ENCODE measurements at places on chromosomes 6 and 20. TPM values are rescaled to one million over a fixed set of nuclear protein-coding genes. Genes with fewer than 3 reads are reported as not detected.

NHLRC1 gene
- total RNA-seq = 2.3 TPM

DNA sequence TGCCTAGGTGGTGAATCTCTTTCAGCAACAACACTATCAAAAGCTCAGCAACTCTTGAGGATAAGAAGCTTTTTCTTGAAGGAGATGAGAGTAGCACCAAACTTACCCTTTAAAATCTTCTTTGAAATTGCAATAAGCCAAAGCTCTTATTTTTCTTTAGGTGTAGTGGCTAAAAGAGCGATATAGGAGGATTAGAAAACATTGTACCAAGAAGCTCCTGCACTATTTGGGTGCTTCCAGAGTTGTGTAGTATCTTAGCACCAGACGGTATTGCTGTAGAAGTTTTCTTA, 1.2 kb downstream of the FUT9 start:
- no peak for DNase-seq

DNA sequence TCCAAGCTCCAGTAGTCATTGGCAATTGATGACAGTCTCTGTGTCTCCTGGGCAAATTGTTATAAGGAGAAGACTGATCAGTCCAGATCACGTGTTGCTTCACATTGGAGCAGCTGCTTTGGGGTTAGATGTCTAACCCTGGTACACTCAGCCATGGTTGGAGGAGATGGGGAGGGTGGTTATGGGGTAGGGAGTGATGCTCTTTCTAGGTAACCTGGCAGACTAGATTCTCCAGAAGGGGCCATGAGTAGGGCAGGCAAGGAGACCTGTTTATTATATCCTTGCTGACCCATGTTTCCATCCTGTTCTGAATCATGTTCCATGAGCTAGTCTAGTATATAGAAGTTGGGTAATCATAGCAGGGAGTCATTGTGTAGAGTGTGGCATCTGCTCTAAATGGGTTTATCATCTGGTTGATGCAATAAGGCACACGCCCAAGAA, 50.8 kb upstream of the BACH2 start:
- DNase-seq = no peak

RBPJL gene
- not detected for total RNA-seq

DNA sequence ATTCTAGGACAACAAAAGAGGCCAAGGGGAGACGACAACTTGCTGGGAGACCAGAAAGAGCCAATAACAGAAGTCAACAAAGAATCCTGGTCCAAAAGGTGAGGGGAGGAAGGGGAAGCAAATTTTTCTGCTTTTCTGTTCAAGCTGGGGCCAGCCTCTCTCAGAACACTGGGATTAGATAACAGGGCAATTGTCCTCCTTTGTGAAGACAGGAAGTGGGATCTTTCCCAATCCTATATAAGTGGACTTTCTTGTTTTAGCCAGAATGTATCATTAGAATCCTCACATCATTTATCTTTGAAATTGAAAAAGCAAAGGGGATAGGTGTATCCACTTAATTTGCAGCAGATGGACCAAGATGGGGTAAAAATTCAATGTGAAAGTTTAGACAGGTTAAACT, 101.2 kb upstream of the COL21A1 start:
- DNase-seq = no peak

GRCh38 chr6:47004463-47004862, 37.7 kb downstream of the ADGRF1 start:
- DNase-seq = no peak

GRCh38 chr6:121236984-121237383, 97.3 kb downstream of the TBC1D32 start:
- no peak for DNase-seq

HLA-DMA gene
- 22.1 TPM for total RNA-seq

GRCh38 chr6:98292810-98293209, 541.6 kb upstream of the POU3F2 start:
- no peak for DNase-seq

DNA sequence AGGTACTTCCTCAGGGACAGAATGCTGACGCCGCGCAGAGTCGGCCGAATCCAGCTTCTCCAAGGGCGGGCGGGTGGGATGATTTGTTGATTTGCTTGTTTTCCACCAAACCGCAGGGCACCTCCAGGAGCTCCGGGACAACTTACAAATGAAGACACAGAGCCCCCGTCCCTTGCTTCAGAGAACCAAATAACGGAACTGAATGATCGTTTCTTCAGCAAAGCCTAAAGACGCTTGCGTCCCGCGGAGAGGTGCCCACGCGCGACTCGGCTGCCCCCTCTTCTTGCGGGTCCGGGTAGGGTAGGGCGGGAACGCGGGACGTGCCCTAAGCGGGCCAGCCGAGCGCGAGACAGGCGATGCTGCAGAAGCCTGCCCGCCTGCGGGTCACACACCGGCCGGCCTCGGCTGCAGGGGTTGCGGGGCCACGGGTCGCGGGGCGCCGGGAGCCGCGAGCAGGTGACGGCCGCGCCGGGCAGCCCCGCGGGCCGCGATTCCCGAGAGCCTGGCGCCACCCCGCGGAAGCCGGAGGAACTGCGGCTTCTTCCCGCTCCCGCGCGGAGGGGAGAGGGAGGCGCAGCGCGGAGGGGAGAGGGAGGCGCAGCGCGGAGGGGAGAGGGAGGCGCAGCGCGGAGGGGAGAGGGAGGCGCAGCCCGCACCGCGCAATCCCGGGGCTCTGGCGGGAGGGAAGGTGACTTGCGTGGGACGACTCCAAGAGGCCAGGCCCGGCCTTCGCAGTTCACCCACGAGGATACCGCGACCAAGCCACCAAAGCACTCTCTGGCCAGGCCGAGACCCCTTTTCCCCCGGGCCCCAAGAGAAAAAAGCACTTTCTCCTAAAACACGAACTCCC, 7.7 kb upstream of the FOXF2 start:
- DNase-seq = peak; percentile 61

TRIM40 gene
- 30.7 TPM for total RNA-seq

HLA-DQA1 gene
- 5.1 TPM for total RNA-seq

- no peak for DNase-seq
Observed at GRCh38 chr6:91694016-91694654, 1107.3 kb upstream of the MAP3K7 start.

GRM1 gene
- total RNA-seq = not detected

GRCh38 chr20:22802296-22802695, 217.9 kb upstream of the FOXA2 start:
- DNase-seq = no peak

STK4 gene
- total RNA-seq = 26.8 TPM

NRN1 gene
- 2.1 TPM for total RNA-seq

PHACTR2 gene
- total RNA-seq = 50.3 TPM

DNA sequence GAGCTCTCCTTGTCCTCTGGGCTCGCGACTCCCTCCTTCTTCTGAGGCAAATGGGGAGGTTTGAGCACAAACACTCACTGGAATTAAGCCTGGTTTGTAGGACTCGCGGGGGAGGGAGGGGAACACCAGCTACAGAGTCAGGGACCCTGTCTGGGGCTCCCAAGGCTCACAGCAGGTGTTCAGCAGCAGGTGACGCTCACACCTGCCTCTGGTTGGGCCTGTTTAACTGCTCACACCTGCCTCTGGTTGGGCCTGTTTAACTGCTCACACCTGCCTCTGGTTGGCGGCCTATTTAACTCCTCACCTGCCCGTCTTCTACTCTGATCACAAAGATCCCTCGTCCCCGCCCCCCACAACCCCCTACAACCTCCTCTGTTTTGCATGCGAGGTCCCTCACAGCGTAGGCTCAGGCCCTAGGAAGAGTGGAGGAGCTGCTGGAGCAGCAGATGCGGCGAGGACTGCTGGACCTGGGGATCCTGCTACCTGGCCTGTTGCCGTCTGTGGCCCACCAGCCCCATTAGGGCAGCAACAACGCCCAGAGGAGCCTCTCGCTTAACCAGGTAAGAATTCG, 181.9 kb downstream of the ERMARD start:
- DNase-seq = peak; percentile 32

- DNase-seq = peak; percentile 4
Observed at GRCh38 chr6:75932067-75932466, 140.4 kb downstream of the IMPG1 start.

DNA sequence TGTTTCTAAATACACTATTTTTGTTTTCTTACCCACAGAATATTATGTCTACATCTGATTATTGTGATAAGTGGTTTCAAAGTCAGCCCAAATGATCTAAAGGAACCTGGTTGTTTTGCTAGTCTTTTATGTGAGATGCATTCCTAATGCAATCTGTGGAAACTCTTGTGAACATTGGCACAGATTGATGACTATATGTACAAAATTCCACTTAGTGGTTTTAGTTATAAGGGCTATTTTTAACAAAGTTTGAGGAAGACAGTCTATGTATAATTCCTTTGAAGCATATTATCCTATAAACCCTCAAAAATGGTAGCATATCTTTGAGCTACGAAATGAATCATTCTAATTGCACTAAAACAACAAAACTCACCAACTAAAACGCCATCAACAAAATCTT, 140.9 kb downstream of the GRIK2 start:
- no peak for DNase-seq

DNA sequence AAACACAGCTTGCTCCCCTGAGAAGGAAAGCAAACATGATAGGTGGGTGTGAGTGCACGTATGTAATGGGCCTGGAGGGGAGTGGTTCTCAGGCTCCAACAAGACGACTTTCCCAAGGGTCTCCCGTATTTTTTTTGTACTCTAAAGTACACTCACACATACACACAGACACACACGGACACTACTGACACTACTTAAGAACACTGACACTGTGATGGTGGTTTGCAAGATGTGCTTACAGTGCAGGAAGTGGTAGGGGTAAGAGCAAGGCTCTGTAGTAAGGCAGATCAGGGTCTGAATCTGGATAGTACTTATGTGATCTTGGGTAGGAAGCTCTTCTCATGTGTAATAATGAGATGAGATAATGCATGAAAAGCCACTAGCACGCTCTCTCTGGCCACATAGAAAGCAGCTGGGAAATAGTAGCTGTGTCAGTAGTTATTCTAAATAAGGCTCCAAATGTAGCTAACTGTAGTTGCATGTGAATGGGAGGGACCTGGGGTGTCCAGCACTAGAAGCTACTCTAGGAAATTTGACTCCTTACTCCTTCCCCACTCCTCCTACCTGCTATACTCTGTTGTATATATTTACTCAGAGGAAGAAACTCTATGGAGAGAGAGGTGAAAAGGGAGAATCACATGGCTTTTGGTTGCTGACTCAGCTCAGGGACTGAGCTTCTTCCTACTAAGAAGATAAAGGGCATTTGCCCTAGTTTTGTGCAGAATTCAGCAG, 8.4 kb upstream of the ZBTB24 start:
- DNase-seq = no peak

DNA sequence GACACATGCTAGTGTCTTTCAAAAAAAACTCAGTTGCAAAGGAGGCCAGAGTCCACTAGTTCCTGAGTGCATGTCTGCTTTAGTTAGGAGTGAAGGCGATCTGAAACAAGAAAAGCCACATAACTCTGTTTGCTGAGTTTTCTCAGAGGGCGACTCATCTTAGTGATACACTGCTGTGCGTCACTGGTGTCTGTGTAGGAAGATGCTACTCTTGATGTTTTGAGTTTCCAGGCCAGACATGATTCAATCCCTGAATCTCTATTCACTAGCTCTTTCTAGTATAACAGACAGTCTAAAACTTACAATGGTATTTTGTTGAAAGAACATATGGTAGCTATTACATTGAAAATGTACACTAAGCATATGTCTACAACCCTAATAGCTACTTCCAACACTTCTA, 60.9 kb downstream of the GFRAL start:
- no peak for DNase-seq

GRCh38 chr6:20800229-20800628, 266.0 kb downstream of the CDKAL1 start:
- DNase-seq = no peak

HLA-DPB1 gene
- 65.5 TPM for total RNA-seq

GTSF1L gene
- total RNA-seq = not detected

GRCh38 chr6:159044899-159045727, at the start of gene TAGAP:
TAGAP (minus strand) TSS chr6:159044991; CDS start chr6:159044146, 845 bp downstream.
- DNase-seq = peak; percentile 75

DNA sequence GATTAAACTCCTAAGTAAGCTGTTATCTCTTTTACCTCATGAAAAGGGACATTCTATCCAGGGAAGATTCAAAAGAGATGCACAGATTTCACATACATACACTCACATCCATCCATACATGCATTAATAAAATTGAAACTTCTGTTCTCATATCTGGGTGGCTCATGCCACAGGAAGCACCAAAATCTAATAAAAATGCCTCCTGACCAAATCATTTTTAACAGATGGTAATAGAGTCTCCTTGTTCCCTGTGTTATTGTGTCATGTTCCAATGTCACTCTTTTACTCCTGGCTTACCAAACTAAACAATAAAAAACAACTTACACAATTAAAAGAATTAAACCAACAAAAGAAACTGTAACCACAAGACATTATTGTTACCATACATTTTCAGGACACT, 742.1 kb upstream of the MANEA start:
- DNase-seq = no peak

GRCh38 chr20:8654486-8654885, 414.4 kb upstream of the PLCB4 start:
- DNase-seq = no peak

DNA sequence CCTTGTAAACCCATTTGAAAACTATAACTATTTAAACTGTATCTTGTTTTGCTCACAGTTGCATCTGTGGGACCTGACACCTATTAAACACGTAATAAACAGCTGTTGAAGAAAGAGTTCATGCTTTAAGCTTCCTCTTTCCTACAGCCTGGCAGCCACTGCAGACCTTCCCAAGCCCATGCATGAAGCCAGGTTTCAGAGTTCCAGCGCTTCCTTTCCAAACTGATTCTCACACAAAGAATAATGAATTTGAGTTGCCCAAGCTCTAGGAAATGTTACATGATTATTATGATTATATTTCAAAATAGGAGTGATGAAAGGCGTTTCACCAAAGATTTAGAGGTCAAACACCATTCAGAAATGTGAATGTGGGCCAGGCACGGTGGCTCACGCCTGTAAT, 3.7 kb downstream of the AGPAT4 start:
- DNase-seq = no peak

GNAS-AS1 gene
- 1.1 TPM for total RNA-seq

AMD1 gene
- 64.1 TPM for total RNA-seq

GRCh38 chr6:15560713-15561112, 102.1 kb downstream of the DTNBP1 start:
- DNase-seq = no peak

PDE10A gene
- total RNA-seq = 2.2 TPM

SMOC2 gene
- 14.4 TPM for total RNA-seq

DNA sequence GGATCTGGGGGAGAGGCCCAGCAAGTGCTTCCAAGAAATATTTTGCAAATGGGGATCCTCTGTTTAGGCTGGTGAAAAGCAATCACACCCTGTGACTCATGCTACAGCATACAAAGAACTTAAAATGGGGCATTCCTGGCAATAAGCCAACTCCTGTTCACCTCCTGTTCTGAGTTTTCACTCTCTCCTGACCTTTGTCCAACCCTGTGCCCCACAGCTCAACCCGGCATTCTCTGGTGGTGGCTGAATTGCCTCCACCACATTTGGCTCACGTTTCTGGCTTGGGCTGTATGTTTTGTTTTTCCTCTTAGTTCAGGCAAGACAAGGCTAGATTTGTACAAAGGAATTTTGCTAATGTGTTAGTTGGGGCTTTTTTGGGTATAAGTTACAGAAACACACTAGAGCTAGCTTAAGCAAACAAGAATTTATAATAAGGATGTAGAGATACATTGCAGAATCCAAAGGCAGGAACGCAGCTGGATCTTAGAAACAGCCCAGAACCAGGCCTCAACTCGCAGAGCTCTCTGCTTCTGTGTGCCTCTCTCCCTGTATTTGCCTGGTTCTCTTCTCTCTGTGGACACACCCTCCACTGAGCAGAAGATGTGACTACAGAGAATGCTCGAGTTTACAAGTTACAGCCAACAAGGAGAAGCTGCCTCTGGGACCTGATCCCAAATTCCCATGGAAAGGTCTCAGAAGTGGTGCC, 9.4 kb downstream of the ABCC10 start:
- peak; percentile 25 for DNase-seq

GRCh38 chr6:2857580-2858337, 16.1 kb upstream of the SERPINB1 start:
- DNase-seq = no peak

NKAIN2 gene
- total RNA-seq = 0.12 TPM

GRCh38 chr6:45917439-45917838, 98.2 kb downstream of the CLIC5 start:
- no peak for DNase-seq
